ENCODE measurements at places on chromosomes 16 and 17. TPM values are rescaled to one million over a fixed set of nuclear protein-coding genes. Genes with fewer than 3 reads are reported as not detected.

- DNase-seq = no peak
Observed at GRCh38 chr16:77213542-77214106, 14.4 kb downstream of the SYCE1L start.

GRCh38 chr17:82668631-82669099 is 20.4 kb upstream of the WDR45B start:
- DNase-seq = no peak

DNA sequence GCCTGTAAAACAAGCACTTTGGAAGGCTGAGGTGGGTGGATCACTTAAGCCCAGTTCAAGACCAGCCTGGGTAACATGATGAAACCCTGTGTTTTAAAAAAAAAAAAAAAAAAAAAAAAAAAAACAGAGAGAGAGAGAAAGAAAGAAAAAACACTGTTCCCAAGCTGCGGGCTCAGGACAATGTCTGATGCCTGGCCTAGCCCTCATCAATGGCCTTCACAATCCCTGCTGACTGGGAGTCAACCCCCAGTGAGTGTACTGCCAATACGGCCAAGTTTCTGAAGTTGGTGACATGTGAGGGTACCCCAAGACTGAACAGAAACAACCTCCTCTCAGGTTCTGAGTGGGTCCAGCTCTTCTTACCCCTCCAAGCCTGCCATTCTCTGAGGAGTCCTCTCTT is 116.5 kb downstream of the ZNF778 start:
- DNase-seq = no peak

DNA sequence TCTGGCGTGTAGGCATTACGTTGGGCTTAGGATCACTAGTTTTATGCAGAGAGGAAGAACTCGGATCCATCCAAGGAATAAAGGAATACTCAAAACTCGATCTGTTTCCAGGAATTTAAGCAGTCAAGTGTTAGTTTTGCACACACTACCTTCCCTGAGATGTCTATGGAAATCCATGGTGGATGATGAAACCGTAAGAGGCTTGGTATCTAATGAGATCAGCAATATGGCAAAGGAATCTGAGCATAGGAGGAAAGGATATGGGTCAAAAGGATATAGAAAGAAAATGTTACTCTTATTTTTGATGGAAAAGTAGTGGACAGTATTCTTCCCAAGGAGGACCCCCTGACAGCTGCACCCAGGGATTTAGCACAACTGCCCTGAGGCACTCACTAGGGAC is 59.6 kb downstream of the SMG6 start:
- DNase-seq = no peak

Gene FAM171A2
- polyA plus RNA-seq = 28.2 TPM

All from left kidney (tissue), 8 donors.